ENCODE measurements at places on chromosomes 5 and 9.

GRCh38 chr9:126642010-126642744 lies 28.4 kb downstream of the LMX1B start:
- no peak for DNase-seq

- no peak for DNase-seq
Measured at GRCh38 chr5:94850960-94851359, 232.5 kb downstream of the SLF1 start.

- no peak for DNase-seq
Measured at GRCh38 chr5:140130949-140131733, 5.4 kb downstream of the IGIP start.

DNA sequence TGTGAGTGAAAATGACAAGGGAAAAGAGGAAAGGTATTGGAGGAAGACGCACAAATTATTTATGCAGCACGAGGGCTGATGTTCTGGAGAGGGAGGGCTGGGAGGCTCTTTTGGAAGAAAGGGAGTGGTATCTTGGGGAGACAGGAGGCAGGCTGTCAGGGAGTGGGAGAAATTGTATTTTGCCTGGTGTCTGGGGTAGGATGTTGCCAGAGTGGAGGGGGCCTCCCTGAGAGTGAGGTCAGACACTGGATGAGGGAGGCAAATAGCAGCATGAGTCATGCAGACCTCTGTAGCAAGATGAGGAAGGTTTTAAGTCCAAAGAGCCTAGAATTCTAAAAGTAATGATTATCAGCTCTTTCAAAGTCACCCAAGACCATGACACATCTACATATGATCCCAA lies 158.0 kb downstream of the DMRT2 start:
- no peak for DNase-seq

DNA sequence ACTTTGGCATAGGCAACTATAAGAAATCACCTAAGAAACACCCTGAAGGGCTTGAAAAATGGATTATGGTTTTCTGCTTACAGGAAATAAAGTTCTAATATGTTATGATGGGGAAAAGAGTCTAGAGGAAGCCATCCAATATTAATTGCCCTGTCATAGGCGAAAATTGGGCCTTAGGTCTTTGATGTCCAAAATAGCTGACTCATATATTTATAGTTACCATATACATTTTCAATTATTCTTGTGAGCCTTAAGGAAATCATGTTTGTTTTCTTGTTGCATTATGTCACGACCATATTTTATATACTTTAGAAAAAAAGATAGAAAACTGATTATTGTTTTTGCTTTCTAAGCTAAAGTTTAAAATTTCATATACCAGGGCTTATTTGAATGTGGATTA lies 509.1 kb downstream of the CDH12 start:
- no peak for DNase-seq

DNA sequence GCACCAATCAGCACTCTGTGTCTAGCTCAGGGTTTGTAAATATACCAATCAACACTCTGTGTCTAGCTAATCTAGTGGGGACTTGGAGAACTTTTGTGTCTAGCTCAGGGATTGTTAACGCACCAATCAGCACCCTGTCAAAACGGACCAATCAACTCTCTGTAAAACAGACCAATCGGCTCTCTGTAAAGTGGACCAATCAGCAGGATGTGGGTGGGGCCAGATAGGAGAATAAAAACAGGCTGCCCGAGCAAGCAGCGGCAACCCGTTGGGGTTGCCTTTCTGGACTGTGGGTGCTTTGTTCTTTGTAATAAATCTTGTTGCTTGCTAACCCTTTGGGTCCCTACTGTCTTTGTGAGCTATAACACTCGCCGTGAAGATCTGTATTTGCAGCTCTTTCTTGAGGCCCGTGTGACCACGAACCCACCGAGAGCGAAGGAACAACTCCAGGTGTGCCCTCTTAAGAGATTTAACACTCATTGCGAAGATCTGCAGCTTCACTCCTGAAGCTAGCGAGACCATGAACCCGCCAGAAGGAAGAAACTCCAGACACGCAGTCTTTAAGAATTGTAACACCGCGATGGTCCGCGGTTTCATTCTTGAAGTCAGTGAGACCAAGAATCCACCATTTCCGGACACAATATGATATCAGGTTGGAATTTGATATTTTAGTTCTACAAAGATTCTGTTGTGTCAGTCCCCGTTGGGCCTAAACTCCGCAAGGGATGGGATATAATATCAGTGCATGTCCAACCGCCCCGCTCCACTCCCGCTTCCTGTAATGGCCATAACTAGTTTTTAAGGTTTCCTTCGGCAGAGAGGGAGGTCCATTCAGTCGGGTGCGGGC lies 740 bp upstream of the TRMT10B start:
- no peak for DNase-seq

- DNase-seq = no peak
Measured at GRCh38 chr5:170006021-170006420, 25.7 kb upstream of the INSYN2B start.

GRCh38 chr9:118170032-118170955 lies 466.1 kb downstream of the TLR4 start:
- DNase-seq = peak; percentile 24

GRCh38 chr5:136886608-136887007 lies 521.3 kb upstream of the TRPC7 start:
- no peak for DNase-seq

GRCh38 chr9:74748966-74749365 lies 138.8 kb downstream of the TRPM6 start:
- DNase-seq = no peak

- no peak for DNase-seq
Measured at GRCh38 chr5:96260009-96260408, 173.0 kb downstream of the PCSK1 start.

DNA sequence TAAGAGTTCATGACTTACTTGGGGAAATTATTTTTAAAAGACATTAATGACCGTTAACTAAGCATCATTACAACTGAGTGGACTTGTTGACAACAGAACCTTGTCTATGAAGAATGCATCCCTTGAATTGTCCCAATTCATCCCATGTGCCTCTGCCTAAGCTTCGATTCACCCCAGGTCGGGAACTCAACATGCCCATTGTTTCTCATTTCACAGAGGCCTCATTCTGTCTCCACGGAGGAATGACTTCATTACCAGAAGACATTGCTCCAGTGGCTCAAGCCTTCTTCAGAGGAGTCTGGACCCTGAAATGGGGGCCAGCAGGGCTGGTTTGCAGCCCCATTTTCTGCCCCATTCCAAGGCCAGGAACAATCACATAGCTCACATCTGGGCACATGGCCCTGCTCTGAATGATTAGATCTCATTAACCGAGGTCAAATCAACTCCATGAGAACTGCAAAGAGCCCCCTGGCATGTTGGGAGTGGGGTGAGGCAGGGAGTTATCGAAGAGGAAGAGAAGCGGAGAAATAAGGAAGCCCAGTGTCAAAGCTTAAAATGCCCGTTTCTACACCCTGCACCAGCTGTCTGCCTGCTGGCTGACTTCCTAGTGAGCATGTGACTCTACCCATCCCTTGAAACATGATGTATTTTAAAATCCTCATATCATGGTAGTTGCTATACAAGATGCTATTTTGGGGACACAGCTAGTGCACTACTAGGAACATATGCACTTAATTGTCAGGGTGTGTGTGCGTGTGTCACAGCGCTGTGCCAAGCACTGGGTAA lies 137.3 kb downstream of the LHFPL2 start:
- peak; percentile 80 for DNase-seq

GRCh38 chr5:170450061-170450669 lies 53.7 kb upstream of the KCNIP1 start:
- DNase-seq = no peak

- DNase-seq = no peak
Measured at GRCh38 chr5:134417707-134418106, 6.0 kb upstream of the CDKN2AIPNL start.

GRCh38 chr9:126615245-126615790 lies 1.6 kb downstream of the LMX1B start:
- DNase-seq = peak; percentile 79

DNA sequence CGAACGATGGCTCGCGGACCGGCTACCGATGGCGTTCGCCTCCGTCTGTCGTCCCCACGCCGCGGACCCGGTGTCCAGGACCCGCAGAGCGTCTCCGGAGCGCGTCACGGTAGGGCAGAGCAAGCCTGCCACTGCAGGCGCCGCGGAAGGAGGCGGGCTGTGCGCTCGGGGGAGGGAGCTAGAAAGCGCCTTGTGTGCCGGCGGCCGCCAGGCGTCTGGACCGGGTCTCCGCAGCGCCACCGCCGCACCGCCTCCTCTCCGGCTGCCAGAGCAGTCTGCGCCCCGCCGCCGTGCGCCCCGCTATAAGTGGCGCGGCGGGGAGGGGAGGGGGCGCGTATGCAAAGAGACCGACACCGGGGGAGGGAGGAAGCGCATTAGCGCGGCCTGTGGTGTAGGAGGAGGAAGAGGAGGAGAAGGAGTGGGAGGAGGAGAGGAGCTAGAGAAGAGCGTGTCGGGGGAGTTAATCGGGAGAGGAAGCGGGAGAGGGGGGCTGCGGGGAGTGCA lies at the start of gene ENC1:
Gene ENC1 (minus strand): TSS at position 279 of the 504 bp plus-strand sequence. CDS start 4,243 bp downstream, outside the sequence.
- DNase-seq = peak; percentile 92

DNA sequence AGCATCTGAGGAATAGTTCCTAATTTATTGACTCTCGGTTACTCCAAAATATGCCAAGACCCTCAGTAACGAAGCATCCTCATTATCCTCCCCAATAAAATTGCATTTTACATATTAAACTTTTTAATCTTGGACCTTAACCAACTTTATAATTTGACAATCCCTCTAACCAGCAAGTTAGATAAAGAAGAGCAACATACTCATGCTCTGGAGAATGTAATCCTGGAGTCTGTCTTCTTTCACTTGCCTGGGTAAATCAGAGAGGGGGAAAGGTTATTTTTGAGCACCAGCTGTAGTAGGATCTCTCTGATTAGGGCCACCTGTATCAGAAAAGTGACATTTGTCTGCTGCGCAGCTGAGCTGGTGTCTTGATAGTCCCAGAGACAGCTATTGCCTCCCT lies 59.8 kb downstream of the NDFIP1 start:
- DNase-seq = no peak

DNA sequence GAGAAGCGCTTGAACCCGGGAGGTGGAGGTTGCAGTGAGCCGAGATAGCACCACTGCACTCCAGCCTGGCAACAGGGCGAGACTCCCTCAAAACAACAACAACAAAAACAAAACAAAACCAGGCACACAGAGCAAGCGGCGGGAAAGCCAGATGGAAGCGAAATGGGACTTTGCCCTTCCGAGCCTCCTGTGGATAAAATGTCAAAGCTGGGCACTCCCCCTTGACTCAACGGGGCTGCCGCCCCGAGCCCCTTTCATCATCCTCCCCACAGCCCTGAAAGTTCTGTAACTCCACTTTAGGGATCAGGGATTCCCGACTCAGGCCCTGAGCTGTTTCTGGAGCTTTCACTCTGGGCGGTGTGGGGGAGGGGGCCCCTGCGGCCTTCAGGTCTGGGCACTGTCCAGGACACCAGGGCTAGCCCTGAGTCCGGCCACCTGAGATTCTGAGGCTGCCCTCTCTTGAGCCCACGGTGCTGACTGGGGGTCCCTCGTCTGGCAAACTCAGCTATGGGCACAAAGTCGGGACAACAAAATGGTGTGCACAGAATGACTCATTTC lies 30.6 kb upstream of the OBP2B start:
- DNase-seq = no peak

- no peak for DNase-seq
Measured at GRCh38 chr9:68794898-68795297, 89.9 kb downstream of the PIP5K1B start.

GRCh38 chr5:149370878-149371277 lies 8.2 kb downstream of the IL17B start:
- DNase-seq = no peak

- no peak for DNase-seq
Measured at GRCh38 chr5:133408322-133408721, 204.0 kb downstream of the FSTL4 start.

DNA sequence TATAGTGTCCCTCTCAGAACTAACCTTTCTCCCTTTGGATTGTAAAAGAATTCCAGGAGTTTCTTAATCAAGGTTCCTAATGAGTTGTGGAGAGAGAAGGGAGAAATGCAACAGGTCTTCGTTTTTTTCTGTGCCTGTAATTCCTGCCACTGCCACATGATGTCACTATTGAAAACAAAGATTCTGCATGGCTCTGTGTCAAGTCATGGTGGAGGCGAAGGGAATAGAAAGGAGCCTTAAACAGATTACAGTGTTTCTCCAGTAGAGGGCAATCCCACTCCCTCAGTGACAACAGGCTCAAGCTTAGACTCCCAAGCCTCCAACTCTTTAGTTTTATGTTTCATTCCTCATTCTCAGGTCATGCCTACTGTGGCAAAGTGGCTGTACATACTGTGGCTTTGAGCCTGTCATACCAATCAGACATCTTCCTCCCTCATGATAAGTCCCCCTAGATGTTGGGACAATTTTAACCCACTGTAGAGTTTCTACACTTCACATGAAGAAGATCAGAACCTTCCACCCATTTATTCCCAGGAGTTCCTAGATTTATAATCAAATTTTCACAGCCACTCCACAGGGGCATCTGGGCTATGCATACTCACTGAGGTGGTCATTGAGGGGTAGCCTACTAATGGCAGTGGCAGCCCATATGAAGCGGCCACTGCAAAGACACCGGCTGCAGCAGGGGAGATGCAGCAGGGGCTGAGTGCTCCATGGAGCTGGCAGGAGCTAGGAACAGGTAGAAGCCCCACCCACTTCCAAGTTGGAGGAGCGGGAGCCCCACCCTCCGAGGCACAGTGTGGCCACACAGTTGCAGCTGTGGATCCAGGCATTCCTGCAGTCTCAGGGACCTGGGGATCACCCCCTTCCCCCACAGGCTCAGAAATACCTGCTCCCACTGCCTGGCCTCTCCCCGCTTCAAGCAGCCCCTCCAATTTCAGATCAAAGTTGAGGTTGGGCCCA lies 97.4 kb upstream of the TRIM32 start:
- DNase-seq = peak; percentile 83

DNA sequence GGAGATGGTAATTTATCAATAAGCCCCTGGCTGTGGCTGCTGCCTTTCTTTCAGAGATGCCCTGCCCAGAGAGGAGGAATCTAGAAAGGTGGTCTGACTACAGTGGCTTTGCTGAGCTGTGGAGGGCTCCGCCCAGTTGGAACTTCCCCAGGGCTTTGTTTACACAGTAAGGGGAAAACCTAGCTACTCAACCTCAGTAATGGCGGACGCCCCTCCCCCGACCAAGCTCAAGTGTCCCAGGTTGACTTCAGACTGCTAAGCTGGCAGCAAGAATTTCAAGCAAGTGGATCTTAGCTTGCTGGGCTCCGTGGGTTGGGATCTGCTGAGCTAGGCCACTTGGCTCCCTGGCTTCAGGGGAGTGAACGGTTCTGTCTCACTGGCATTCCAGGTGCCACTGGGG lies 865.4 kb upstream of the ACO1 start:
- no peak for DNase-seq

GRCh38 chr9:96158147-96158546 lies 143.8 kb downstream of the HSD17B3 start:
- DNase-seq = no peak

DNA sequence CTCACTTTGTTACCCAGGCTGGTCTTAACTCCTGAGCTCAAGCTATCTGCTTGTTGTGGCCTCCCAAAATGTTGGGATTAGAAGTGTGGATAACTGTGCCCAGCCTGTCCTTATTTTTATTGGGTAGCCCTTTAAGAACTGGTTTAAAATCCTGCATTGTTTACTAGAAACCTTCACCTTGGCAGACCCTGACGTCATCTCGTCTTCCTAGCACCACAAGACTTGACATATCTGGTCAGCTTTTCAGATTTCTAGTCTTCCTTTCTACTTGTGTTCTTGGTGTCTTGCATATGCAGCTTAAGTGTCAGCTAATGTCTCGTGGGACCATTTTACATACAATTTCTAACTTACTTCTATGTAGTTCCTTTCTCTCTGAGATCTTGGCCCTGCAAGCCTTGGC lies 258.9 kb downstream of the IZUMO3 start:
- no peak for DNase-seq

- DNase-seq = no peak
Measured at GRCh38 chr5:180596668-180597231, 5.5 kb upstream of the SCGB3A1 start.

GRCh38 chr9:33659921-33660320 lies 135.4 kb upstream of the PRSS3 start:
- no peak for DNase-seq
